ENCODE measurements at places on chromosomes 13 and 19. TPM values are rescaled to one million over a fixed set of nuclear protein-coding genes. Genes with fewer than 3 reads are reported as not detected.
A peak's percentile ranks its signal among the peaks of the same experiment; 100 is the strongest.

GRCh38 chr19:3969435-3970312 is 1.2 kb downstream of the DAPK3 start:
- no peaks in the 10 kb centered on the region for H3K36me3 ChIP-seq
- no peak for DNase-seq

The MYCBP2 gene
- total RNA-seq, result 132 TPM

DNA sequence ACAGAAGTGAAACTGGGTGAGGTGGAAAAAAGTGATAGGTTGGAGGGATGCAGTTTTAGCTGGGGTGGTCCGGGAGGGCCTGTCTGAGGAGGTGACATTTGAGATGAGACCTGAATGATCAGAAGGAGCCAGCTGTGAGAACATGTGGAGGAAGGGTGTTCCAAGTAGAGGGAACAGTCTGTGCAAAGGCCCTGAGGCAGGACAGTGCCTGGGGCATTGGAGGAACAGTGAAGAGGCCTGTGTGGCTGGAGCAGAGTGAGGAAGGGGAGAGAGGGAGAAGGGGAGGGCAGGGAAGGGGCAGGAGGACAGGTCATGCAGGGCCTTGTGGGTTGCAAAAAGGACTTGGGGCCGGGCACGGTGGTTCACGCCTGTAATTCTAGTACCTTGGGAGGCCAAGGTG is 36.3 kb upstream of the PTPRS start:
- H3K36me3 ChIP-seq, result no peaks in the 10 kb centered on the region
- no peak overlapping the region for H3K4me3 ChIP-seq
- no peak overlapping the region for H3K27ac ChIP-seq
- DNase-seq, result no peak

DNA sequence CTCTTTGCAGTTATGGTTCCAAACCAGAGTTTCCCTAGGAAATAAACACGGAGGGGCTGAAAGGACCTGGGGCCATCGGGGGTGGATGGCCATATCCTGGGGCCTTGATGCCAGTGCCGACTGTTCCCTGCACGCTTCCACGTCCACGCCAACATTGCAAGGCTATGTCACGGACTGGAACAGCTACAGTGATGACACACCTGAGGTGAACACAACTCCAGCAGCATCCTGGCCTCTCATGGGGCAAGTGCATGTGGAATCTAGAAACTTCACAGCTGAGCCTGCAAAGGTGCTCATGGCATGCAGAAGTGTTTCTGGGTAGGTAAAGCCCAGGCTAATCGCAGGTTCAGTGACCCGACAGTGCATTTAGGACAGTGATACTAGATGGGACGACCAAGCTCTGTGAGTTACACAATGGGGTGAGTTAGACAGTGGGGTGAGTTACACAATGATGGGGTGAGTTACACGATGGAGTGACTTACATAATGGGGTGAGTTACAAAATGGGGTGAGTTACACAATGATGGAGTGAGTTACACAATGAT is 52.0 kb upstream of the GAS6 start:
- no peaks in the 10 kb centered on the region for H3K27me3 ChIP-seq
- no peaks in the 10 kb centered on the region for H3K4me1 ChIP-seq
- H3K27ac ChIP-seq, result no peak overlapping the region
- H3K36me3 ChIP-seq, result no peaks in the 10 kb centered on the region
- no peak overlapping the region for H3K4me3 ChIP-seq
- peak; percentile 2 for DNase-seq

DNA sequence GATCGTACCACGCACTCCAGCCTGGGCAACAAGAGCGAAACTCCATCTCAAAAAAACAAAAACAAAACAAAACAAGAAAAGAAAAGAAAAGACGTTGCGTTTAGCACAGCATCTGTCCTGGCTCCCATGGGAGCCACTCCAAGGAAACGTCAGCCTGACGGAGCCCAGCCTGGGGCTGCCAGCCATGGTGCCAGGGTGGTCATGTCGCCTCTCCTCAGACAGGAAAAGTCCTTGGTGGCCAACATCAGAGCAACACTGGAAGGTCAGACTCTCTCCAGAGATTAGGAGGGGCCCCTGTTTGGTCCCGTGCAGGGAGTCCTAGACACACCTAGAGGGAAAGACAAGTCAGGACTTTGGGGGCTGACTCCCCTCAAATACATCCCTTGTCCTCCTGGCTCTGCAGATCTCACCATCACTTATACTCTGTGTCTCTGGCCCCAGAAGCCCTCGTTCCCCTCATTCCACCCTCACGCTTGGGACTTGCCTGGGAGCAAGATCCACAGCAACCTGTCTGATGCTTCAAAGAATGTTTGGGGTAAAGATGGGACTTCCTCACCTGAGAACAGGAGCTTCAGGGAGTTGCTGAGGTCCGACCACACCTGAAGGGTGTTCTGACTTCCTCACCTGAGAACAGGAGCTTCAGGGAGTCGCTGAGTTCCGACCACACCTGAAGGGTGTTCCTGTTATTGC is 9.3 kb downstream of the LILRA4 start:
- no peak overlapping the region for H3K4me3 ChIP-seq
- no peaks in the 10 kb centered on the region for H3K36me3 ChIP-seq
- H3K4me1 ChIP-seq, result no peaks in the 10 kb centered on the region
- no peak for DNase-seq
- no peak overlapping the region for H3K27ac ChIP-seq
- no peaks in the 10 kb centered on the region for H3K27me3 ChIP-seq

The GRIN2D gene
- total RNA-seq, result 0.73 TPM

The ARRDC5 gene
- total RNA-seq, result not detected

DNA sequence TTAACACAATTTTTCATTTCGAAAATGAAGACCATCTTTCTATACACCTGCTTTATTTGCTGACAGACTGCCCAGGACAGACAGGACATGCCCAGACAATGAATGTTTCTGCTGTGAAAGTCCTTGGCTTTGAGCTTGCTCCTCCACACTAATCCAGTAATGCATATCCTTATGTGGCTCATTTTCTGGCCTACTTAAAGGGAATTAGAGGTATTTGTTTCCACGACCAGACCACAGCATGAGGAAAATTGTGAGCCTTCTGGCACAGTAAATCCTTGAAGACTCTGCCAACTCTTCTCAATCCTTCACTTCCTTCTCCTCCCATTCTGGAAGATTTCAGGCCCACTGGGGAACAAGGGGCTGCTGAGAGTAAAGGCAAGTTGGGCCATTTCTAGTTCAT is 25.7 kb downstream of the CCDC70 start:
- H3K36me3 ChIP-seq, result no peaks in the 10 kb centered on the region
- DNase-seq, result no peak
- no peaks in the 10 kb centered on the region for H3K27me3 ChIP-seq
- H3K27ac ChIP-seq, result no peak overlapping the region
- no peaks in the 10 kb centered on the region for H3K4me1 ChIP-seq

The SBSN gene
- total RNA-seq, result 4.9 TPM

The KPTN gene
- total RNA-seq, result 9.0 TPM

- H3K4me3 ChIP-seq, result no peak overlapping the region
- DNase-seq, result no peak
- no peak overlapping the region for H3K27ac ChIP-seq
- no peaks in the 10 kb centered on the region for H3K36me3 ChIP-seq
- peaks cover 8% of the 10 kb centered on the region for H3K4me1 ChIP-seq
These were observed 20.3 kb downstream of the LGALS16 start for GRCh38 chr19:39676004-39676403.

GRCh38 chr13:46804391-46804815 is 7.4 kb upstream of the ESD start:
- H3K36me3 ChIP-seq, result no peaks in the 10 kb centered on the region
- no peak for DNase-seq
- H3K27ac ChIP-seq, result no peak overlapping the region
- no peaks in the 10 kb centered on the region for H3K4me1 ChIP-seq

- DNase-seq, result no peak
- H3K4me3 ChIP-seq, result no peak overlapping the region
- H3K27me3 ChIP-seq, result no peaks in the 10 kb centered on the region
- no peak overlapping the region for H3K27ac ChIP-seq
- no peaks in the 10 kb centered on the region for H3K4me1 ChIP-seq
These were observed 355.2 kb downstream of the KCNRG start for GRCh38 chr13:50370303-50370950.

DNA sequence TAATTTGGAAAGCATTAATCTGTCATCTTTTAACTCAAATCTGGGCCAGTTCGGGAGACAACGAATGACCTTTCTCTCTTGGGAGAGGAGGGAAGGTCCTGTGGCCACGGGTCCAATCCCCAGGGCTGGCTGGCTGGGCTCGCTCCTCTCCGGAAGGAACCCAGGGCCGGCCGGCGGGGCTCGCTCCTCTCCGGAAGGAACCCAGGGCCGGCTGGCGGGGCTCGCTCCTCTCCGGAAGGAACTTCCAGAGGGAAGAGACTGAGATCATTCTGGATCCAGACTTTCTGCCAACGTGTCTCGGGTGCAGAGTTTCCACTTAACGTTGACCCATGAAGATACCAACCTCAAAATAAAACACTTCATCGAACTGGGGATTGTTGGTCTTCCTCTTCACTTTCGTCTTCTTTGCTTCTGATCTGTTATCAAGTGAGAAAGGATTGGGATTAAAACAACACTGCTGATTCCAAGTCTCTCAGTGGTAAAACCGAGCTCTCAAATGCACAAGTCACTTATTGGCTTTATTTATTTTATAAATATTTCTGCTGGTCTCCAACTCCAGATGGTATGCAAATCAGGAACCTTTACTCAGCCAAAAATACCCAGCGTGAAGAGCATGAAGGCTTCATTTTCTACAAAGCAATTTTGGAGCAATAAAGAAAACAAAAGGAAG is 53.3 kb upstream of the C13orf46 start:
- H3K27me3 ChIP-seq, result no peaks in the 10 kb centered on the region
- DNase-seq, result no peak
- no peaks in the 10 kb centered on the region for H3K36me3 ChIP-seq
- no peak overlapping the region for H3K4me3 ChIP-seq
- no peak overlapping the region for H3K27ac ChIP-seq

The PLA2G4C gene
- total RNA-seq, result 11.0 TPM

The ZNF529 gene
- 8.4 TPM for total RNA-seq

The TMEM221 gene
- 1.7 TPM for total RNA-seq

The ZNF724 gene
- total RNA-seq, result 6.2 TPM

GRCh38 chr19:55160128-55160985 is 2.8 kb upstream of the TNNI3 start:
- H3K36me3 ChIP-seq, result no peaks in the 10 kb centered on the region
- peaks cover 36% of the 10 kb centered on the region for H3K27me3 ChIP-seq
- peak; percentile 49 for DNase-seq
- H3K4me3 ChIP-seq, result no peak overlapping the region
- H3K27ac ChIP-seq, result no peak overlapping the region

The PSG6 gene
- not detected for total RNA-seq

DNA sequence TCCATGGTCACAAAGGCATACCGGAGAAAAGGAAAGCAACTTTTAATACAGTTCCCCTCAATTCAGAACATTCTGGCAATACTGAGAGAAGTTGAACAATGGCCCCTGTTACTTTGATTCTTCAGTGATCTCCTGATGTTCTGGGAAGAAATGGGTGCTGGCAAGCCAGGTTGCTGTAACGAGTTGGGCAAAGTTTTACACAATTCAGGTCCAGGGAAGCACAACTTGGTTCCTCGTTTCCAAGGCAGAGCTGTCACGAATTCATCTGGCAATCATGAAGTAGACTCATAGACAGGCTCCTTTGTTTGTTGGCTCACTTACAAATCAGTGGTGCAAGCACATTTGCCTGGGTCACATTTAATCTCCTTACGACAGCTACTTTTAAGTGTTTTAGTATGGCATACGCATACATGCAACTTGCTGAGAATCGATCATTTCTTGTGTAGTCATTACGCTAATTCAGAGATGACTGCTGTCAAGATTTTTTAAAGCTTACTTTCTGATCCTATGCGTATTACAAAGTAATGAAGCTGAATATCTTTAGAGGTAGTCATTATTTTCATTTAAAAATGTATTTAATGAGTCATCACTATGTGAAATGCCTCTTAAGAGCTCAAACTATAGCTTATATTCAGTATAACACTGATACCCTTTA is 174.7 kb downstream of the GPC5 start:
- H3K27me3 ChIP-seq, result no peaks in the 10 kb centered on the region
- no peaks in the 10 kb centered on the region for H3K4me1 ChIP-seq
- DNase-seq, result no peak
- H3K27ac ChIP-seq, result no peak overlapping the region
- no peaks in the 10 kb centered on the region for H3K36me3 ChIP-seq

The SIGLECL1 gene
- total RNA-seq, result not detected

- no peaks in the 10 kb centered on the region for H3K4me1 ChIP-seq
- H3K27me3 ChIP-seq, result no peaks in the 10 kb centered on the region
- no peak overlapping the region for H3K4me3 ChIP-seq
- DNase-seq, result no peak
- H3K36me3 ChIP-seq, result peaks cover 32% of the 10 kb centered on the region
These were observed 27.4 kb upstream of the CACTIN start for GRCh38 chr19:3653865-3654513.

DNA sequence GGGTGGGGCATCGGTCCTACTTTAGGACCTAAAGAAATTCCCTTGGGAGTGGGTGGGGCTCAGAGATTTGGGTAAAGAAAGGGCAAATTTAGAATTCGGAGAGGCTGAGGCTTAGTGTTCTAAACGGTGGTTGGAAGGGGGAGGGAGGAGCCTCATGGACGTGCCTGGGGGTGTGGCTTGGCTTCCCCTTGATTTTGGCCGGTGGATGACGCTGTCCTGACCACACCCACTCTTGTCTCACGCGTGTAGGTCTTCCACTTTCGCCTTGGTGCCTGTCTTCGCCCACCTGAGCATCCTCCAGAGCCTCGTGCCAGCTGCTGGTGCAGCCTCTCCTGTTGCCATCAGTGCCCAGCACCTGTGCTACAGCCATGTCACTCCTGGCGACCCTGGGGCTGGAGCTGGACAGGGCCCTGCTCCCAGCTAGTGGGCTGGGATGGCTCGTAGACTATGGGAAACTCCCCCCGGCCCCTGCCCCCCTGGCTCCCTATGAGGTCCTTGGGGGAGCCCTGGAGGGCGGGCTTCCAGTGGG is 1.2 kb upstream of the NUP62 start:
- no peak overlapping the region for H3K4me3 ChIP-seq
- no peak for DNase-seq
- H3K27ac ChIP-seq, result peak overlapping the region; percentile 91
- H3K36me3 ChIP-seq, result no peaks in the 10 kb centered on the region
- H3K4me1 ChIP-seq, result peaks cover 12% of the 10 kb centered on the region
- H3K27me3 ChIP-seq, result no peaks in the 10 kb centered on the region

The ZIC5 gene
- 0.09 TPM for total RNA-seq

Measured in prostate gland (tissue), 2 donors.